ENCODE measurements at places on chromosomes 4 and X.

DNA sequence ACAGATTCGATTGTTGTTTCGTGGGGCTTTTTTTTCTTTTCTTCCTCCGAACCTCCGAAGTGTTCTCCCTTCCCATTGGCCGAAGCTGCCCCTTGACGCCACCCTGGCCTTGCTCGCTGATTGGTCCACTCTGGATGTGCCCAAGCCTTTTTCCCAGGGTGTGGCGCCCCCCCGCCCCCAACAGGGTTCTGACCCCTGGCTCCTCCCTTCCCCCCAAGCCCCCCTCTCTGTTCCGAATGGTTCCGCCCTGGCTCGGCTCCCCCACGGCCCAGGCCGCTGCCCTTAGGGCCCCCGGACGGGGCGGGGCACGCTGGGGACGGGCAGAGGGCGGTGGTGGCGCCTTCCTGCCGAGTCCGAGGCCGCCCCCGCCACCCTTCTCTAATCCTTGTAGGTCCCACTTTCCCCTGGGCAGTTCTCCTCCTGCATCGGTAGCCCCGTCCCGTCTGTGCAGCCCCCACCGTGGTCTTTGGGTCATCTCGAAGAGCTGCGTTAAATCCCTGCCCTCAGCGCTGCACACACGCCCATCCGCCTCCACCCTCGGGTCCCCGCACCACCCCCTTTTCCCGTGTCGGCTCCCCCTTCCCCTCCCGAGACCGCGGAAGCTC is 25.5 kb downstream of the UTP14A start:
- DNase-seq = peak; percentile 58

GRCh38 chrX:130024127-130024526 is 41.7 kb downstream of the BCORL1 start:
- DNase-seq = peak; percentile 81

- DNase-seq = no peak
Measured at GRCh38 chr4:98577956-98578355, 80.5 kb downstream of the TSPAN5 start.

DNA sequence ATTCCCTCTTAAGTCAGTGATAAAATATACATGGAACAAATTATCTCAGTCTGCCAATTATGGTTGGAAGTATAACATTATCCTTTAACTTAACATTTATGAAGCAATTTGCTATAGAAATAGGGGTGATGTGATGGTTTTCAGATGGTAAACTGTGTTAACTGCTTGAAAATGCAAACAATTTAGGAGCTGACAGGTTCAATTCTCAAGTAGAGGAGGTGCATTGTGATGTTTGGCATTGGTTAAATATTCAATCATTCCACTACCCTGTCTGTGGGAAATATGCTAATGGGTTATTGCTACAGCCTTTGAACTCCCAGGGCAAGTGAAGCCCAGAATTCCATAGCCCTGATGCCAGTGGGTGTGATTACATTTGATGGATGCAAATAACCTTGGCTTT is 243.4 kb upstream of the GK2 start:
- DNase-seq = no peak

DNA sequence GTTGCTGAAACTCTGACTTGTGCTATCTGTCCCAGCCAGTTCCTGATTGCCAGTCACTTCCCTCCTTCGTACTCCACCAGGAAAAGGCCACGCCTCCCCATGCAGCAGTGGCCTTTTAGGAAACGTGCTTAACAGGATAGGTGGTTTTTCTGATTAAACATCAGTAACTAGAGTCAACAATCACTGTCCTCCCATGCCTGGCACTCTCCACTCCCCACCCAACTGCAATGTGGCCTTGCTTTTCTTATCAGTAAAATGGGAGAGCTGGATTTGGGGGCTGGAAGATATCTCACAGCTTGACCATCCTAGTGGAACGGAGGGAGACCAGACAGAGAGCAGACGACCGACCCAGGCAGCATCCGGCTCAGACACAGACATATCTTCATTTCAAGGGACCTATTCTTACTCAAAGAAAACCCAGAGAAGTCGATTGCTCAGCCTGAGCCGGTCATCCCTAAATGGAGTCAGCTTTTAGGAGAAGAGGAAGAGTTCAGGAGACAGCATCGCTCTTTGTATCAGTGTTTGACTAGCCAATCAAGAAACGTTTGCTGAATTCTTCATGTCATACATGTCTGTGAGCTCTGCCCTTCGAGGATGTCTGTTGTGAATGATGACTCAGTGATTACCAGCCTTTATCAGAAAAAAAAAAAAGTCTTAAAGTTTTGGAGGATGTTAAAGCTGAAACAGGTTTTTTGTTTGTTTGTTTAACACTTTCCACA is 12.7 kb upstream of the UBA6 start:
- DNase-seq = peak; percentile 10

DNA sequence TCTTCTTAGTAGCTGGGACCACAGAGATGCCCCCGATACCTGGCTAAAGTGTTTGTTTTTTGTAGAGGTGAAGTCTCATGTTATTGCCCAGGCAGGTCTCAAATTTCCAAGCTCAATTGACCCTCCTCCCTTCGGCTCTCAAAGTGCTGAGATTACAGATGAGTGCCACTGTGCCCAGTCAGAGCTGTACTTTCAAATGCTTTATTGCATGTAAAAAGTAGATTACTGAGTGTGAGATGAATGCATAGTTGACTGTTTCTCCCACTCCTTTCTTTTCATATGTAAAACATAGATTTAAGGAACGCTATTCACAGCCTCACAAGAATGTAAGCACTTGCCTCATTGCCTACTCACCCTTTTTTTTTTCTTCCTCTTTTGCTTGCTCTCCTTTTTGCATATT is 984.4 kb upstream of the PABPC4L start:
- DNase-seq = no peak

GRCh38 chr4:150625033-150625432 is 43.1 kb downstream of the MAB21L2 start:
- DNase-seq = no peak

DNA sequence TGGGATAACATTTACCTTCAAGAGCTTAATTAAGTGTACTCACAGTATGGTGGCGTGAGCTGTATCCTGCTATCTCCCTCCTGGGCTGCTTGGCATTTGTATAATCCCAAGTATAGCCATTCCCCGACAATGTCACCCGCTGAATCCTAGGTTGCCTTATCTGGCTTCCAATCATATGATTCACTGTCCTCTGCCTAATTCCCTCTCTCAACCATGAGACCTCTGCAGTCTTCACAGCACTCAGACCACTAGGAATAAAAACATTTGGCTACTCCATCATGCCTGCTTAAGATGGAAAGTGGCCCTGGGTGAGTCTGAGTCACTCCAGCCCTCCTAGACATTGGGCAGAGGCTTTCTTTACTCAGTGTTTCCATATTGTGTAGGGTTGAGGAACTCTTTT is 28.9 kb upstream of the WDFY3 start:
- no peak for DNase-seq

GRCh38 chr4:147289181-147289580 is 191.7 kb upstream of the EDNRA start:
- DNase-seq = no peak

- no peak for DNase-seq
Measured at GRCh38 chr4:130210864-130211263, 1114.9 kb downstream of the C4orf33 start.

DNA sequence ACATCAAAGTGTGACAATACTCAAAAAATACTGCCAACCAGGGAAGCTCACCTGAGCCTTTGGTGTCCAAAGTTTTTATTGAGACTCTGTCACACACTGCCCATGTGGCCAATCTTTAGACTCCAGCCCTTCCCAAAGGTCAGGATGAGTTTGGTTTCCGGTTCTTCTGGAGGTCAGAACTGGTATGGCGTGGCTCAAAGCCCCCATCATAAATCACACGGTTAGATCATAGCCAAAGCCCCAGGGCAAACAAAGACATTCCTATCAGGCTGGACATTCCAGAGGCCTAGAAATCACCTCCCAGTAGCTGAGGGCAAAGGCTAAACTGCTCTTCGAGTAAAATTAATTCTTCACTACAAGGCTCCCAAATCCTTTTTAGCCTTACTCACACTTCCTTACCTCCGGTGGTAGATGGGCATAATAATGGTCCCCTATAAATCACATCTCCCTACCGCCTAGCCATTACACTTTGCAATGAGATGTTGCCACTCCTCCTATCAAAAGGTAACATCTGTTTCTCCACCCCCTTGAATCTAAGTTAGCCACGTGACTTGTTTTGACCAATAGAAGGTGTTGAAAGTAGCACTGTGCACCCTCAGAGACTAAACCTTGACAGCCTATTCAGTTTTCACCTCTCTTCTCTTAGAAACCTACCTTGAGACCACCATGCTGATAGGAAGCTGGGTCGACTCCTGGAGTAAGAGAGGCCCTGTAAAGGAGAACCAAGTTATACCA is 137.8 kb upstream of the DUSP21 start:
- DNase-seq = no peak

- DNase-seq = no peak
Measured at GRCh38 chrX:20531667-20532066, 265.0 kb upstream of the RPS6KA3 start.

Measured in Kasumi-1 (cell line).